Activated CD8-positive, alpha-beta T cell treated with anti-CD3 and anti-CD28 coated beads for 36 hours (primary cell): ENCODE measurements at places on chromosomes 3 and 15. TPM values are rescaled to one million over a fixed set of nuclear protein-coding genes. Genes with fewer than 3 reads are reported as not detected.

DNA sequence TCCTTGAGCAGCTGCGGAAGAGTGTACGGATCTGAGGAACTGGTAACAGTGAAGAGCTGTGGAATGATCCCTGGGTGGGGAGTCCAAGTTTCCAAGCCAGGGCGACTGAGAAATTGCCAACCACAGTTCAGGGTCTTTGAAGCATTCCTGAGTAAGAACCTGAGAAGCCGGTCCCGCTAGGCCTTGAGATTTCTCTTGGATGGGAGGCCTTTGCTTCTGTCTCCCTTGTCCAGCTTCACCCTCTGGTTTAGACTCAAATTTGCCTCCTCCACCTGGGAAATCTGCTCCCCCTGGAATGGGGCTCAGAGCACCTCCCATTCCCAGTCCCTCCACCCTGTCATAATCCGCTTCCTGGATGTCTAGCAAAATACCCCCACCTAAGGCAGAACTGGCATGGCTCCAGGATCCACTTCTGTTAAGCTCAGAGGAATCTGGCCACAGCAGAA, 127.7 kb upstream of the DLG1 start:
- no peak for DNase-seq

DNA sequence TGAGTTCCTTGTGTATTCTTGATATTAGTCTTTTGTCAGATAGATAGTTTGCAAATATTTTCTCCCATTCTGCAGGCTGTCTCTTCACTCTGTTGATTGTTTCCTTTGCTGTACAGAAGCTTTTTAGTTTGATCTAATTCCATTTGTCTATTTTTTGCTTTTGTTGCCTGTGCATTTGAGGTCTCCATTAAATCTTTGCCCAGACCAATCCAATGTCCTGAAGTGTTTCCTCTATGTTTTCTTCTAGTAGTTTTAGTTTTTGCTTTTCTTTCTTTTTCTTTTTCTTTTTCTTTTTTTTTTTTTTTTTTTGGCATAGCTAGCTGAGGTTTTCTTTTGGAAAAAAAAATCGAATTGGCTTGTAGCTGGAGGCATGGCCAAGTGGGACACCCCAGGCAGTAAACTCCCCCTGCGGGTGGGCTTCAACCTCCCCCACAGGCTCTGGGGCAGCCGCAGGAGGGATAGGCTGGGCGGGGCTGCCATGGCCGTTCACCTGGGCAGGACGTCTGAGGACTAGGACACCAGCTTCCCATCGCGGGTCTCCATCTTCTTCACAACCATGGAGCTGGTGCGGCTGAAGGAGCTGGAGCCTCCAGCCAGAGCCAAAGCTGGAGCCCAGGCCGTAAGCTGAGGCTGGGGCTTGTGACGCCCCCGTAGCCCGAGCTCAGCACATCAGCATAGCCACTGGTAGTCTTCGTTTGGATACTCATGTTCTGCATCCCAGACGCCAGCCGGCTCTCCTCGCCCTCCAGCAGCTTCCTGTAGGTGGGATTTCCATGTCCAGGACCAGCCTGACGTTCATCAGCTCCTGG, 16.2 kb upstream of the PSTPIP1 start:
- no peak for DNase-seq

GRCh38 chr3:30170681-30171438, 435.5 kb upstream of the TGFBR2 start:
- no peak for DNase-seq

GATA2 gene
- total RNA-seq = not detected

DNA sequence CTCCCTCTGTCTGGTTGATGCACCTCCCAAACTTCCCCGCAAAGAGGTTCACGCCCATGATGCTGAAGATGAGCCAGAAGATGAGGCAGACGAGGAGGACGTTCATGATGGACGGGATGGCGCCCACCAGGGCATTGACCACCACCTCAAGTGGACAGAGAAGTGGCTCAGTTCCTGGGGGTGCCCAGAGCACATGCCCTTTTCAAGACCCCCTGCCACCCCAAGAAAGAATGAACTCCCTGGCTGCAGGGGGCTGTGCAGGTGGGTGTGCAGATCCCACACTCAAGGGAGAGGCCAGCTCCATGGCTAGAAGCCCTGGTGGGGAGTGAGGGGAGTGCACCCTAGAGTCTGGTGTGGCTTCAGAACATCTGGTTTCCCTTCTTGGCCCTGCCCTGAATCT, 64.1 kb downstream of the EXOG start:
- peak; percentile 4 for DNase-seq

DNA sequence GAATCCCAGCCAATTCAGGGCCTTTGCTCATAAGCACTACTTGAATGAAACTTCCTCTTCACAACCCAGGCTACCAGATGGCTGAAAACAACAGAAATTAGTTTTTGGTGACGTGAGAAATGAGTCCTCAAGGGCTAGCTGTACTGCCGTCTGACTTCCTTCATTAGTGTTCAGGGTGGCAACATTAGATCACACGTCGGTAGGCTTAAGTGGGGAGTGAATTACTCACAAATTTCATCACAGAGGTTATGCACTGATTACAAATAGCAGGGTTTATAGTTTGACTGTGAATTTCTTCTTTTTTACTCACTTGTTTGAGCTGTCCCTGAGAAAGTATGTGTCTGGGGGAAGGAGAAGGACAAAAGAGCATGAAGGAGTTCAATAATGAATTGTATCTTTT, 397.2 kb downstream of the GAP43 start:
- no peak for DNase-seq

GRCh38 chr3:115381573-115381912, 234.5 kb upstream of the ZBTB20 start:
- no peak for DNase-seq
